ENCODE measurements at places on chromosomes 13 and 19.

DNA sequence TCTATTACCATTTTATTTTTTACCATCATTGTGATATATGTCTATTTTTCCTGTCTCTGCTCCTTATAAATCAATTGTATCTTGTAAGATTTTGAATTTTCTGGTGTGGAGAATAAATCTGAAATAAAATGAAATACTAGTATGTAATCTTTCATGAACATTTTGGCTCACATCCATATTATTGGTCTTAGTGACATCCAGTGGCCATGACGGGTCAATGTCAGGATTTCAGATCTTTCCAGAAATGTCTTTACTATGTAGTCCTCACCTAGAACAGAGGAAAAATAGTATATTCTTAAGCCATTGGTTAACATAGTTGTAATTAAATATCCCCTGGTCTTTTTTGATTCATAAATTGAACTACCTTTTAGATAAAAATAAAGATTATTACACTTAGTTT, 109.8 kb upstream of the GPC6 start:
- no peak for DNase-seq

- no peak for DNase-seq
These were observed 1254.2 kb upstream of the SLC10A2 start for GRCh38 chr13:104320446-104320845.

- no peak for DNase-seq
These were observed 10.3 kb downstream of the NEK5 start for GRCh38 chr13:52118595-52118994.

- peak; percentile 3 for DNase-seq
These were observed at the start of gene PTPRS for GRCh38 chr19:5340637-5341447. PTPRS (minus strand) TSS chr19:5340812; CDS start chr19:5286140, 54,672 bp downstream.

DNA sequence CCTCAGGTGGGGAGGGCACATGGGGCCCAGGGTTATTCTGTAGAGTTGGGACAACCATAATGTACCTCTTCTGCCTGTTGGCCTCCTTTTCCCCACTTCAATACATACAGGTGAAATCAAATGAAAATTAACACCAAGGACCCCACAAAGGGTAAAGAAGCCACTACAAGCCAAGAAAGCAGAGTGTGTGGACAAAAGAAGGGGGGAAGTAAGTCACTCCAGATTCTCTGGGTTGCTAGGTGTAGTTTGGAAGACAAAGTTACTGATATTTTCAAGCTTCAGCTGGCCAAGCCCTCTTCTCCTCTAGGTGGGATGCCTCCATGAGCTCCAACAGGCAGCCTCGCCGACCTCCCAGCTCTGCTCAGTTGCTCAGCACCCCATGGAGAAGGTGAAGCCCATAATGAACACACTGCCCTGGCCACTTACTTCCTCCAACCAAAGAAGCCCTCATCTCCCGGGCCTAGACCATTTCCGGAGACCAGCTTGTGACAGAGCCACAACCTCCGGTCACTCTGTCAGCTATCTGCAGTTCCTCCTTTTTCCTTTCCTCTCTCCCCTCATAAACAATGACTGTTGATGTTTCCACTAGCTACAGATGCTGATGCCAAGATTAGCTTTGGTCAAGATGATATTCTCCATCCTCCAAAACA, 66.8 kb upstream of the MED4 start:
- DNase-seq: no peak

- no peak for DNase-seq
These were observed 46.5 kb upstream of the RAP2A start for GRCh38 chr13:97387485-97387839.

DNA sequence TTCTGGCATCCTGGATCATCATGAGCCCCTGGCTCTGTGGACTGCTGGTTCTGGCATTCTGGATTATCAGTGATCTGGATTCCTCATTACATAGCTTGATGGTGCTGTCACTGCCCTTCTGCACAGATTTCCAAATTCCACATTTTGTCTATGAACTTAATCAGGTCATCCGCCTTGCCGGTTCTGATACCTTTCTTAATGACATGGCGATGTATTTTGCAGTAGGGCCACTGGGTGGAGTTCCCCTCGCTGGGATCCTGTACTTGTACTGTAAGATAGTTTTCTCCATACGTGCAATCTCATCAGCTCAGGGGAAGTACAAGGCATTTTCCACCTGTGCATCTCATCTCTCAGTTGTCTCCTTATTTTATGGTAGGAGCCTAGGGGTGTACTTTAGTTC, 24.4 kb upstream of the OR7C2 start:
- no peak for DNase-seq

- no peak for DNase-seq
These were observed 13.7 kb downstream of the CIB3 start for GRCh38 chr19:16159655-16160054.

DNA sequence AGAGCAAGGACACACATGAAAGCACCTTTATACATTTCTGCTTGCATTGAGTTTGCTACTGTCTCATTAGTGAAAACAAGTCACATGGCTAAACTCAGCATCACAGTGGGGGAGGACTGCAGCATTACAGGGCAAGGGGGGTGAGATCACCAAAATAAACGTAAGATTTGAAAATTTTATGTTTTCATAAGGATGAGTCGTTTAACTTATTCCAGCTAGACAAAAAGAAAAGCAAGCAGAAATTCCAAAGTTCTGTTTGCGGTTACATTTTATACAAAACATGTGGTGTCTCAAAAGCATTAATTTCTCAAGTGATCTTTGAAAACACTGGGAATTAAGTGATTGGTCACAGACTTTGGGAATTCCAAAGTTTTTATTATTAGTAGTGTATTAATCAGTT, 261.4 kb upstream of the RXFP2 start:
- no peak for DNase-seq
